ENCODE measurements at places on chromosomes 2 and 18.

DNA sequence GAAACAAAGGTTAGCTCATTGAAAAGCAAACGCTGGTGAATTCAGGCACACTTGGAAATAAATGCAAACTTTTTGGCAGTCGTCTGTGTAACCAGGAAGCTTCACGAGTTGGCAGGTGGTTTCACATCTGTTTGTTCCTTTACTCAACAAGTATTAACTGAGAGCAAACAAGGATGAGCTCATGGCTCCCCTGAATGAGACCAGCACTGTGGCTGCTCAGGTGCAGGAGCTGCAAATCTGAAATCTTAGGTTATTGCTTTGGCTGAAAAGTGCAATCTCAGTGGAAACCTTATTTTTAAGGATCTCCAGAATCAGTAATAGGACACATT, 46.3 kb downstream of the SH3RF3 start:
- no peak for DNase-seq

GRCh38 chr2:109516445-109517117, 97.2 kb downstream of the SEPTIN10 start:
- DNase-seq = no peak

GRCh38 chr2:13597176-13597575, 880.4 kb downstream of the TRIB2 start:
- no peak for DNase-seq

- no peak for DNase-seq
These were observed 218.4 kb upstream of the HS6ST1 start for GRCh38 chr2:128536925-128537620.

DNA sequence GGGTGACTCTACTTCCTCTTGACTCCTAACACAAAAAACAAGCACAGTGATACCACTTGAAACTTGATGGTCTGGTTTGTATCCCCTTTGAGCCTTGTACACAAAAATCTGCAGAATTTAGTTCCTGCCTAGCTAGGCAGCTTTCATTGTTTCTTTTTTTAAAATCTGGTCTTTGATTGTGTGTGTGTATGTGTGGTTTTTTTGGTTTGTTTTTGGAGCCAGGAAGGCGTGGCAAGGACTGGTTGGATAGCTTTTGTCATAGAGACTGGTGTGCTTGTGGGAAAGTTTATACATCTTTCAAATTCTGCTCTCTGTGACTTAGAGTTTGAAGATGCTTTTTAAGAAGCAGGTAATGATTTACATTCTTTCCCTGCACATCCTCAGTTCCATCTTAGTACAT, 127.4 kb downstream of the TANC1 start:
- no peak for DNase-seq

DNA sequence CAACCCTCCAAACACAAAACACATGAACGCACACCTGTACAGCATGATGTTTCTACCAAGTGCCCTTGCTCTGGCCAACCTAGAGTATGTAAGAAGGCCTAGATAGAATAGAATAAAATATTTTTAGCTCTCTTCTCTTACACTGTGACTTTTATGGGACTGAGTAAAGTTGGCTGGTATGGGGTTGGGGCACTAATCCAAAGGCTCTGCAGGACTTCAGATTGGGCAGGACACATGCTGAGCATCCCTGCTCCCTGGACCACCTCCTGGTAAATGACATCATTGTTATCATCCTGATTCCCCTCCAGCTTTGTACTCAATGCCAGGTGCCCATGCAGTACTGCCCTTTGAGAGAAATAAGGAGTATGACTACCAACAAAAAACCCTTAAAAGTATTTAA, 322.2 kb downstream of the SLC8A1 start:
- no peak for DNase-seq

- DNase-seq = no peak
These were observed 128.2 kb downstream of the AKAIN1 start for GRCh38 chr18:5068851-5069250.

DNA sequence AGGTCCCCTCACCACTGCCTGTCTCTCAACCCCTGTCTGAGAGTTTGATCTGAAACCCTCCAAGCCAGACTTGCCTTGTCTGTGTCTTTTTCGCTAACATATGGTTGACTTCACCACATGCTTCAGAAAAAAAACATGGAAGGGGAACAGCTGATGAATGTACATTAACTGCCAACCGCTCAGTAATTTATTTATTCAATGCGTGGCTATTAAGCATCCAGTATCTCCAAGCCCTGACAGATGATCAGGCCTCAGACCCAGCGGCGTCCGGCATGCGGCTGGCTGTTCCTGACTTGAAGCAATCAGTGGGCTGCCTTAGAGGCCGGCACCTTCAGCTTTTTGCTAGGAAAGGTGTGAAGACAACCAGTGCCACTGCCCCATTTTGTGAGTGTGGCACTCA, 62.3 kb downstream of the NGEF start:
- no peak for DNase-seq

- no peak for DNase-seq
These were observed 246.0 kb upstream of the LYPD1 start for GRCh38 chr2:132915812-132916549.

All from stimulated activated CD8-positive, alpha-beta memory T cell treated with anti-CD3 and anti-CD28 coated beads, Interleukin-15, amount 100 ng/mL, for 24 hours (primary cell).